ENCODE measurements at places on chromosomes 6 and 20. TPM values are rescaled to one million over a fixed set of nuclear protein-coding genes. Genes with fewer than 3 reads are reported as not detected.

GRCh38 chr6:68628161-68628560 is 6.9 kb upstream of the ADGRB3 start:
- no peak for DNase-seq

DNA sequence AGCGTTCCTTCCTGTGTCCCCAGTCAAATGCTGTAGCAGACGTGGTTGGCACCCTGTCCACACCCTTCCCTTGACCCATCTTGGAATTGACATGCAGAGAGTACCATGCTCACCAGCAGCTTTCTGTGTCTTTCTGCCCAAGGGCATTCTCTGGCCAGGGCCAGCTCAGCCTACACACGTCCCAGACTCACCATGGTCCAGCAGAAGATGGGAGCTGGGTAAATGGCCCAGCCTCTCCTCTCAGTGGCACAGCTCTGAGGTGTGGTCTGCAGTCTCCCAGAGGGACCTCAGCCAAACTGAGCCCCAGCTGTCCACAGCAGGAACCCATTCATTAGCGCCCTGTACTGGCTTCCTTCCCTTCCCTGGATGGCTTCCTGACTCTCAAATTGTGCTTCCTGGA is 31.1 kb upstream of the BLCAP start:
- no peak for DNase-seq

- DNase-seq: no peak
Measured at GRCh38 chr6:111011360-111012142, 29.7 kb downstream of the RPF2 start.

GRCh38 chr6:36651659-36652379 is 26.7 kb upstream of the CDKN1A start:
- no peak for DNase-seq

GRCh38 chr6:170280689-170281045 is 10.2 kb downstream of the DLL1 start:
- no peak for DNase-seq

Gene BNIP5
- total RNA-seq: 14.4 TPM

Gene GABRR1
- total RNA-seq: 0.11 TPM

Gene CCN5
- 9.4 TPM for total RNA-seq

Data from left colon (tissue), 2 donors.